T-helper 17 cell (primary cell): ENCODE measurements at places on chromosomes 1 and 21.
A peak's percentile ranks its signal among the peaks of the same experiment; 100 is the strongest.

DNA sequence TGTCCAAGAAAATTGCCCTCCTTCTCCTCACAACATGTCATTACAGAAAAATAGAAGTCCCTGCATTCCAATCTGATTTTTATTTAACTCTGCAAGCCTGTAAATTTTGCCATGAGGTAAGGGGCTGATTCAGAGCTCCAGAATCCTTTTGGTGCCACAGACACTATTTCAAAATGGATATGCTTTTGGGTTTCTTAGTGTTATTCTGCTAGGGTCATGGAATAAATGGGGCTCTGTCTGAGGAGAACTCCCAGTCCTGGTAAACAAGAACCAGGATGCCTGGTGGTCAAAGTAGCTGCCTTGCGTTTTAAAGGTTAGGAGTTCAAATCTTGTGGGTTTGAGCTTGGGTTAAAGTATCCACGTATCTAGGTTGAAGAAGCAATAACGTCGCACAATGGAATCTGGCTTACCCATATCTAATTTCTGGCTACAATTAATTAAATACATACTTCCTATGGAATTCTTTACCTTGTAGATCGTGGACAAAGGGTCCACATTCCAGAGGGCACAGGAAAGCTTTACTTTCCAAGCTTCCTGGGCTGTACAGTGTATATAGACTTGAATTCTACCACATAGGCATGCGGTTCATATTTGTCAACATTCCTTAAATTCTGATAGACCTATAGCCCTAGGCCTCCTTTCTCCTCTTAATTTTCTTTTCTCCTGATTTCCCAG, 98.0 kb upstream of the CDC42BPA start:
- DNase-seq = no peak

GRCh38 chr1:27979151-27979858, 19.5 kb downstream of the XKR8 start:
- DNase-seq = no peak

- no peak for DNase-seq
Measured at GRCh38 chr1:186626356-186626932, 53.8 kb downstream of the PTGS2 start.

- DNase-seq = no peak
Measured at GRCh38 chr1:246569248-246570238, 3.3 kb downstream of the CNST start.

DNA sequence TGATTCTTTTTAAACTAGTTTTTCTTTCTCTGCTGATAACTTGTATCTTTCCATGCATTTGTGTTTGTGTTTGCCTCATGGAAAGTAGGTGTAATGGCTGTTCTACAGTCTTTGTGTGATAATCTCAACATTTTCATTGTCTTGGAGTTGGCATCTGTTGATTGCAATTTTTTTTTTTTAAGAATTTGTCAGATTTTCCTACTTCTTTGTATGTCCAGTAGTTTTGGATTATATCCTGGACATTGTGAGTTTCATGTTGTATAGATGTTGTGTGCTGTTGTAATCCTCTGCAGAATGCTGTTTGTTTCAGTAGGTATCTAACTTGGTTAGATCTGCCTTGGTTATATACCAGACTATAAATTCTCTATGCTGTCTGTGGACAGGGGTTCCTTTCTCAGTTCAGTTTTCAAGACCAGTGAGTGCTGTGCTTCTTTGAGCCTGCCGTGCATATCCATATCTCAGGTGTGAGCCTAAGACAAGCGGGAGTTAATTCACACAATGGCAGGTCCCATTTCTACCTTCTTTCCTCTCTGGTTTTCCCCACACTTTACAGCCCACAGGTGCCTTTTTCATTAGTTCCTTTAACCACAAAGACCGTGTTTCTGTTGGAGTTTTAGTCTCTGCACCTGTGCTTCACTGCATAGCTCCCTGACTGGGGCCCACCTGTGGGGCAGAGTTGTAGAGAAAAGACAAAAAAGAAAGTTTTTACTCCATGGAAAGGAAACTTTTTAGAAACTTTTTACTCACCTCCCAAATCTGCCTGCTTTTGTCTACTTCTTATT, 69.9 kb downstream of the ITSN1 start:
- no peak for DNase-seq

- no peak for DNase-seq
Measured at GRCh38 chr1:78080767-78081166, 35.0 kb downstream of the GIPC2 start.

- DNase-seq = no peak
Measured at GRCh38 chr1:18233176-18233864, 125.7 kb downstream of the IGSF21 start.

- DNase-seq = no peak
Measured at GRCh38 chr1:157704878-157705277, 4.3 kb upstream of the FCRL3 start.

- no peak for DNase-seq
Measured at GRCh38 chr1:60833173-60833572, 249.2 kb upstream of the NFIA start.

GRCh38 chr1:62229468-62229867, 34.8 kb downstream of the L1TD1 start:
- no peak for DNase-seq

DNA sequence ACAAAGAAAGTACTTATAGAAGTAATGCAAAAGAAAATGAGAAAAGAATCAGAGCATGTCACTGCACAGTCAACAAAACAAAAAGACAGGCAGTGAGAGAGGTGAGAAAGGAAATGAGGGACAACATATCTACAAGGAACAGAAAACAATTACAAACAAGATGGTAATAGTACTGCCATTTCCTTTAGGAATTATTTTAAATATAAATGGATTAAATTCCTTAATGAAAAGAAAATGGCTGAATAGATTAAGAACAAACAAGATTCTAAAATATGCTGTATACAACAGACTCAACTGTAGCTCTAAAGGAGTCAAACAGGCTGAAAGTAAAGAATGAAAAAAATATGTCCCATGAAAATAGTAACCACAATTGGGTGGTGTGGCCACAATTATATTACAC, 22.1 kb upstream of the ZNF124 start:
- no peak for DNase-seq

GRCh38 chr1:5769760-5770159, 222.5 kb downstream of the NPHP4 start:
- DNase-seq = no peak

- no peak for DNase-seq
Measured at GRCh38 chr1:44497422-44498170, 92.5 kb downstream of the RNF220 start.

DNA sequence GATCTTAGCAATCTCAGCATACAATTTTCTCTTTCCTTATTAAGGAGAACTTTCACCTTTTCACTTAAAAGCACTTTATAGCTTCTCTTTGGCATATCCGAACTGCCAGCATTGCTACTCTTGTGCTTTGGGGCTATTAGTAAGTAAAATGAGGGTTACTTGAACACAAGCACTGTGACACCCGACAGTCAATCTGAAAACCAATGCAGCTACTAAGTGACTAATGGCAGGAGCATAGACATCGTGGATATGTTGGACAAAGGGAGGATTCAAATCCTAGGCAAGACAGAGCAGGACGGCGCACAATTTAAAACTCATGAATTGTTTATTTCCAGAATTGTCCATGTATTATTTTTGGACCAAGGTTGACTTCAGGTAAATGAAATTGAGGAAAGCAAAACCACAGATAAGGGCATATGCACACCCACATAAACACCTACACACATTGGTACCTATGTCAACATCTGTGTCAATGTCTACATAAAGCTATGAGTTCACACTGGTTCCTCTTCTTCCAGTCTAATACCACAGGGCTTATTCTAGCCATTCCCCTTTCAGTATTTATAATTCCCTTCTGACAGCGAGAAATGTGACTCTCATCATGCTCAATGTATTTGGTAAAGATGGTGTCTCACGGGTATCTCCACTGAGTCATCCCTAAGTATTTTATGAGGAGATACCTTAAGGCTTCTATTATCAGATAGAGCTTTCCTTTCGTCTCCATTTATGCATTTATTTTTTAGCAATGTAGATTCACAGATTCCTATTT, 75.3 kb upstream of the RALGPS2 start:
- no peak for DNase-seq

- DNase-seq = no peak
Measured at GRCh38 chr1:2554621-2555387, 1.4 kb upstream of the TNFRSF14 start.

DNA sequence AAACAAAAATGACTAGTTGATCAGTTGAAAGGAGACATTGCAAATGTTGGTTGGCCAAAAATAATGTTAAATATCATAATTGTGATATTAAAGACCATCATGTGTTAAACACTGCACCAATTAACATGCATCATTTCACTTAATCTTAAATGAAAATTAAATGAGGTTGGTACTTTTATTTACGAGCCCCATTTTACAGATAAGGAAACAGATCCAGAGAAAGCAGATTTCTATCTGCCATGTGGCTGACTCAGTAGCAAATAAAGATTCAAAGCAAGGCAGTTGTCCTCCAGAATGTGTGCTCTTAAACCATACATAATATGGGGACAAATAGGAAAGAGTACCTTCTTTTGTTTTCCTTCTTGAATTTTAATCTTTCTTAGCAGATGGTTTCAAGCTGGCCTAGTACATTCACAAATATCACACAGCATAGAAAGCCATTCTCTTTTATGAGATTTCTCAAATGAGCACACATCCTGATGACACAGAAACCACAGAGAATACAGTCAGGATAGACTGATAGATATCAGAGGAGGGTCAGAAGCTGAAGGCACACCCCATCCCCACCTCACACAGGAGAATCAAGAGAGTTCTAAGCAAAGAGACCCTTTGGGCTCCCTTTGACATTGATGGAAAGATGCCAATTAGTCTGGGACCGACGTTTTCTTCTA, 647.9 kb upstream of the CAMK1G start:
- no peak for DNase-seq

- DNase-seq = no peak
Measured at GRCh38 chr1:228079013-228079412, 3.5 kb upstream of the ARF1 start.

DNA sequence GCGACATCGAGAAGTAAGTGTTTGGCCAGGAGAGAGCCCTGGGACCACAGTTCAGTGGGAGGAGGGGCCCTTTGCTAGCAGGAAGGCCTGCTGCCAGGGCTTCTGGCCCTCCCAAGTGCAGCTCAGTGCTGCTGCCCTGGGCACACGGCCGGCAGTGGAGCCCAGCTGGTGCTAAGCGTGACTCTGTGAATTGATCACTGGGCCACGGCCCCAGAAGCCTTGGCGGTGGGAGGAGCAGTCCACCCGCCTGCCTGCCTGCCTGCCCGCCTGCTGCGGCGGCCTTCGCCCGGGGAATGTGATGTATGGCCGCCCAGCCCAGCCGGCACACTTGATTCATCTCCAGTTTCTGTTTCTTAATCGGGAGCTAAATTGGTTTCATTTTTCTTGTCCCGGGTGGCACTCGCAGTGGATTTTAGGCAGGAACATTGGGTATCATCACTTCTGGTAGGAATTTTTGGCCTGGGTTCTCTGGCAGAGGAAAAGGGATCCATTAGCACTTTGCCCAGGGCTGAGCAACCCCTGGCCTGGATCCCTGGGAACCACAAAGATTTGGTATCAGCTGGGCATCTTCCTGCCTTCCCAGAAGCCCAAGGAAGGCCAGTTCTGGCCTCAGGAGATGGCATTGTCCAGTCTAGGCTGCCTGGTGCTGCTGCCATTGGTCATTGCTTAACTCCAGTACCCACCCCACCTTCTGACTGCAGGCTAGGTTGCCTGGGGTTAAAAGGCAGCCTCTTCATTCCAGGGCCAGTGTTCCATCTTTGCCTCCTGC, 28.6 kb downstream of the TMEM53 start:
- no peak for DNase-seq

DNA sequence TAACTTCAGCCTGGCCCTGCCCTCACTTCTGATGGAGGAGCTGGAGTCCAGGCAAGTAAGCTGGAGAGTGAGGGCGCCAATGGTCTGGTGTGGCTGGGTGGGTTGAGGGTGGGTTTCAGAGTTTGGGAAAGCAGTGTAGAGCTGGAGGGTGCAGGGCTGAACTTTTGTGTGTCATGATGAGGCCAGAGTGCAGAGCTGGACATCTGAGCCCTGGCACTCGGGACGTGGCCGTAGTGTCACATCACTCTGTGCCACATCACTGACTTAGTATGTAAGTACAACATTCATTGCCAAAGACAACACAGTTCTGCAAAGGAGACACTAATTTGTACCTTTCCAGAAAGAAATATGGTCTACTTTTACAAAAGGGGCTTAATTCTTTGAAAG, 15.8 kb downstream of the SPATA46 start:
- no peak for DNase-seq

DNA sequence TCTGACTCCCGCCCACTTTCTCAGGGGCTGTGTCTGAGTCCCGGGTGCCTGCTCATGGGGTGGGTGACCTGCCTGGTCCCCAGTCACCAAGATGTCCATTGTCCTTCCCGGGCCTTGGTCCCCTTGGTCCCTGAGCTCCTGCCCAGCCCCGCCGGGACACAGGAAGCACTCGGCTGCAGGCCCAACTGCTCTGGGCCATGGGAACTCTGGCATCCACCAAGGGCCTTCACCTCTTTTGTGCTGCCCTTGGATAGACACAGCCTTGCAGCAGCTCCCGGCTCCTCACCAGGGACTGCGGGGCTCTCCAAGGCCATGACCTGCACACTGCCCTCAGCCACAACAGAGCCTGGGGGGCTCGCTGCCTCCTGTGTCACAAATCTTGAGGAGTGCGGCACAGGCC, 22.1 kb upstream of the MX1 start:
- no peak for DNase-seq

DNA sequence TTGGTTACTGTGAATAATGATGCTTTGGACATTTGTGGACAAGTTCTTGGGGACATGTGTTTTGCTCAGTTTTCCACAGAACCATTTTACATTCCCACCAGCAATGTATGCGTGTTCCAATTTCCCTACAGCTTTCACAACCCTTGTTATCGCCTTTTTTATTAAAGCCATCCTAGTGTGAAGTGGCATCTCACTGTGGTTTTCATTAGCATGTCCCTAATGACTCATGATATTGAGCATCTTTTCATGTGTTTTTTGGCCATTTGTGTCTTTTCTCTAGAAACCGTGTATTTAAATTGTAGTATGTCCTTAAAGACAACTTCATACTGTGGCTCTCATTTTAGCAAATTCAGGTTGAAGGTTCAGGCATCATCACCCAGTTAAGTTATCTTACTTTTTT, 132.1 kb downstream of the TGFBR3 start:
- no peak for DNase-seq

GRCh38 chr1:24385160-24385940, 28.2 kb downstream of the STPG1 start:
- peak; percentile 22 for DNase-seq

DNA sequence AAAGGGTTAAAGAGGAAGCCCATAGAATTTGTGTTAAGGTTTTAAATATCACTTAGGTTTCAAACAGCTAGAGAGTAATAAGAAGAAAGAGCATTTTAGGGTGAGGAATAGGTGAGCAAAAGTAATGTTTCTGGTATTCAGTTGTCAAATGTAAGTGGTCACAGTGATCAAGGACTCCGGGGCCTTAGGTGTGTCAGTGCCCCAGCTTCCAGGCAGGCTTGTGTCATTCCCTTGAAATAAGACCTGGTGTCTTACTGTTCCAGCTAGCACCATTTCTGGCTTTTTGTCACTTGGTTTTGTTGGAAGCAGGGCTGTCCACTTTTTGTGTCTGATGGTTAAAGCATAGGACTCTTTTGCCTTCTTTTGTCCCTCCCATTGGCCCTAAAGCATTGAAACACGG, 69.6 kb downstream of the DYRK1A start:
- no peak for DNase-seq
